ENCODE measurements at places on chromosomes 5 and 9.

GRCh38 chr5:136205061-136205702 lies 12.2 kb upstream of the SMIM32 start:
- DNase-seq, result no peak

DNA sequence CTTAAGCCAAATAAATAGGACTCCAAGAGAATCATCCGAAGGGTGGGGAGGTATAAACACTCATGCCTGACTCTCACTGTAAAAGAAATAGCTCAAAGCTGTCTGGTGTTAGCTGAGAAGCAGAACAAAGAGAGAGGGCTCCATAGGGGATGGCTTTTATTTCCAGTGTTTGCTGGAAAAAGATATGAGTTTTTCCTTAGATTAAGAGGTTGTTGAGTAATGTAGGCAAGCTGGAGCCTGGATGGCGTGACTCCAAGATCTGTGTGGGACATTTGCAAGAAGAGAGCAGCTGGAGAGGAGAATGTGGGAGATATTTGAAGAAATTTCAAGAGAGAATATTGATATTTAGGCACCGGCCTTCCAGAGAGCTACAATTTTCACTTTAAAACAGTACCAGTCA lies 793.7 kb upstream of the RGMB start:
- no peak for DNase-seq

DNA sequence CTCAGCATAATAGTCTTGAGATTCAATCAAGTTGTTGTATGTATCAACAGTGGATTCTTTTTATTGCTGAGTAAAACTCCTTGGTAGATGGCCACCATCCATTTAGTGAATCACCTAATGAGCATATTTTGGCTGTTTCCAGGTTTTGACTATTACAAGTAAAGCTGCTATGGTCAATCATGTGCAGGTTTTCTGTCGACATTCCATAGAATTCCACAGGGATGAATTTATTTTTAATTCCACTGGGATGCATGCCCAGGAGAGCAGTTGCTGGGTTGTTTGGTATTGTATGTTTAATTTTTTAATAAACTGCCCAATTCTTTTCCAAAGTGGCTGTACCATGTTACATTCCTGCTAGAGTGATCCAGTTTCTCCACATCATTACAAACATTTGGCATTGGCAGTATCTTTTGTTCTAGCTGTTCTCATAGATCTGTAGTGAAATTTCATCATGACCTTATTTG lies 10.5 kb upstream of the S1PR3 start:
- no peak for DNase-seq

GRCh38 chr5:34002629-34003328 lies 5.1 kb downstream of the AMACR start:
- no peak for DNase-seq

- peak; percentile 2 for DNase-seq
Observed at GRCh38 chr5:174234388-174234787, 188.9 kb downstream of the NSG2 start.

DNA sequence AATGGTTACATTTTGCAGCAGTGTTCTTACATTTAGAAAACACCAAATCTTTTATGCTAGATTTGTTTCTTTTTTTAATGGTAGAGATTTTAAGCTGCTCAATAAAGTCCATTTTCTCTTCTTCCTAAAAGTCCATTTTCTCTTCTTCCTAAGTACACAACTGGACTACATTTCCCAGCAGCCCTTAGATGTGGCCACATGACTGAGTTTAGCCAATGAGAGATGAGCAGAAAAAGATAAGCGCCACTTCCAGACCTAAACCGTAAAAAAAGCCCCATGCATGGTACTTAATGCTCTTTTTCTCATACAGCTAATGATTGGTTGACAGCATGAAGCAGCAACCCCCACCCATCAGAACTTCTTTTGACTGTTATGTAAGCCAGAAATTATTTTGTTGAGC lies 206.7 kb downstream of the FAM114A2 start:
- no peak for DNase-seq

DNA sequence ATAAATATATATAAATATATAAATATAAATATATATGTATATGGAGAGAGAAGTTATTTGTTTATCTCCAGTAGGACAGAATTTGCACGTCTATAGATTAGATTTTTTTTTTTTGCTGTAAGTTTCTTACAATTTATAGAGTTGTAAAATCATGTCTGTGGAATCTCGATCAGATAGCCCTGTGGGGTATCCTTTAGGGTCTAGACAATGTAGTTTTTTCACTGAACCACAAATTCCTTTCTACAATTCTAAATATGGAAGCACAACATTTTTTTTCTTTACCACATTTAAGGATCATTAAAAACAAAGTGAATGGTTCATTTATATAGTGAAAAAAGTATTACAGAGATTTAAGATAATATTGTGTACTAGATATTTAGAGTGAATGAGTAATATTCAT lies 384.2 kb upstream of the ZNF608 start:
- no peak for DNase-seq

GRCh38 chr5:126846744-126847455 lies 70.0 kb downstream of the LMNB1 start:
- DNase-seq, result no peak

DNA sequence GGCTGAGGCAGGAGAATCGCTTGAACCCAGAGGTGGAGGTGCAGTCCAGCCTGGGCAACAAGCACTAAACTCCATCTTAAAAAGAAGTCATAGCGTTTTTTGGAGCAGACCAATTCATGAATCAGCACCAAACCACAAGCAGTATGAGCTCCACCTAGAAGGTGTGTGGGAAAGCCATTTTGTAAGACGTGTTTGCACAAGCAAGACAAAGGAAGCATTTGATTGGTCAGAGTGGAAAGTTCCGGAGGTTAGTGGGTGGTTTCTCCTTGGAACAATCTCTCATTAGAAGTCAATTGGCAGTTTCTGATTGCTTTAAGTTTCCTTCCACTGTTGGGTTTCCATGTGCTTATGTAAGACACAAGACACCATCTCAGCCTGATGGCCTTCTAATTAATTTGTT lies 5.0 kb downstream of the SRD5A1 start:
- DNase-seq, result peak; percentile 20

DNA sequence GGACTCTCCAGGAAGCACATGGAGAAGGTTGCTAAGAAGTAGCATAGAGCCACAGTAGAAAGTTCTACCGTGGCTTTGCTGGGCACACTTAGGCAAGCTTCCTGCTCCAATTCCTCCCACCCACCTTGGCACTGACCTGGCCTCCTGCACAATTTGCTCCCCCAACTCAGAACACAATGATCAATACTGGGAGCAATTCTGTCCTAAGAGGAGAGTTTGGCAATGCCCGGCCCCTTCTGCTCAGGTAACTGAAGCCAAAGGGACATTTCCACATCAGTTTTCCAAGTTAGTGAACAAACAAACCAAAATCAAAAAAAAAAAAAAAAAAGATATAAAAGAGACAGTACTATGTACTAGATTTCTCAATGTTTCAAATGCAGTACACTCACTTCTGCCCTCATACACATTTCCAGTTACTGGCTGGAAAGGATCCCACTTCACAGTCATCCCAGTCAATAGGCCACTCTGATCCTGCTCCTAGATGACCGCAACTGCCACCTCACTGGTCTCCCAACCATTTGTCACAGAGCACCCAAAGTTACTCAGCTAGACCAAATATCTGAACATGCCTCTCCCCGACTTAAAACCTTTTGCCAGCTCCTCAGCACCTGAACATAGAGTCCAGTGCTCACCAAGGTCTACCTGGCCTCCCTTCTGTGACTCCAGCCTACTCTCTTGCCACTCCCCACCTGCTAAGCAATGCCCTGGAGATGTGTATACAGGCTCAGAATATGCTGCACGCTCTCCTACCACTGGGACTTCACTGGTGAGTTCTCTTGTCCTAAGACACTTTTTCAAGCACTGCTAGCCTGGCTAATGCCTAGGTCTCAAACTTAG lies 21.3 kb downstream of the ABCA1 start:
- peak; percentile 65 for DNase-seq

GRCh38 chr9:117491491-117491890 lies 76.6 kb upstream of the ASTN2 start:
- no peak for DNase-seq

DNA sequence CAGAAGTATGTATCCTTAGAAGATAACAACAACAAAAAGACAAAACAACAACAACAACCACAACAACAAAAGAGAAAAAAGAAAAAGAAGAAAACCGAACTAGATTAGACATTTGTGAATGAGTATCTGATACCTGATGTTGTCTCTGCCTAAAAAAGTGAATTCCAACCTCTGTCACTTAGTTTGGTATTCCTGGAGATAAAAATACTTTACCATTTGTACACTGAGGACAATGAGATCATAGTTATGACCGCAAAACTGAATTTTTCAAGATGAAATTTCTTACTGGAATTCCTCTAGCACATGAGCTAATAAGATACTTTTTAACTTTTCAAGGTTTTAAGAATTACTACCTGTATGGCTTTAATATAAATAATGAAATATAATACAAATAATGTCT lies 54.5 kb downstream of the ALDH1A1 start:
- no peak for DNase-seq

DNA sequence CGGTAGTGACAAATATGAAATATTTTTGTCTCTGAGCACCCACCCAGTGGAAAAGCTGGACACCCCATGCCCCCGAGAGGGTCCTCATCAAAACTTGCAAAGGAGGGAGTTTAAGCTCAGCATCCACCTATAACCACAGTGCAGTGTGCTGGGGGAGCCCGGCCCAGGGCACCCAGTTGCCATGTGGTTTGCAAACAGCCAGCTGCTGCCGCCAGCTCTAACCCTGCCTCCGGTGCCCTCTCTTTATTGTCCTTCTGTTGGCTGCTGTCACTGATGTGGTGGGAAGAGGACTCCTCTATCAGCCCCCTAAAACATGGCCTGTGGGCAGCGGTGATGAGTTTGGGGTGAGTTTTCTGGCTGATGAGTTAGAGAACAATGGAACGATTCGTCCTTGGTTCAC lies 160.9 kb upstream of the MVB12B start:
- no peak for DNase-seq

DNA sequence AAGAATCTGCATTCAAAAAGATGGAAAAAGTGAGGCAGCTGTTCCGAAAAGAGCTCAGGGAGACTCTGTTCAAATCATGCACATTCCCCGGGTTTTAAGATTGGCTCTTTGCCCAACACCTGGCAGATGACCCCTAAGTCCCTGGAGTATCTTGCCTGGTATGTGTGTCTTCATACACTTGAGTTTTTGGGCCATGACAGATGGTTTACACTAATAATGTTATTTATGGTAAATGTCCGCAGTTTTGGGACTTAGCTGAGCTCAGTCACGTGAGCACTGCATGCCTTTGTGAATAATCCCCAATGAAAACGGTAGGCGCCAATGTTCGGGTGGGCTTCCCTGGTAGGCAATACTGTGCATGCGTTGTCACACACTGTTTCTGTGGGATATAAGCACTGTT lies 316.1 kb downstream of the PRDM9 start:
- DNase-seq, result no peak

DNA sequence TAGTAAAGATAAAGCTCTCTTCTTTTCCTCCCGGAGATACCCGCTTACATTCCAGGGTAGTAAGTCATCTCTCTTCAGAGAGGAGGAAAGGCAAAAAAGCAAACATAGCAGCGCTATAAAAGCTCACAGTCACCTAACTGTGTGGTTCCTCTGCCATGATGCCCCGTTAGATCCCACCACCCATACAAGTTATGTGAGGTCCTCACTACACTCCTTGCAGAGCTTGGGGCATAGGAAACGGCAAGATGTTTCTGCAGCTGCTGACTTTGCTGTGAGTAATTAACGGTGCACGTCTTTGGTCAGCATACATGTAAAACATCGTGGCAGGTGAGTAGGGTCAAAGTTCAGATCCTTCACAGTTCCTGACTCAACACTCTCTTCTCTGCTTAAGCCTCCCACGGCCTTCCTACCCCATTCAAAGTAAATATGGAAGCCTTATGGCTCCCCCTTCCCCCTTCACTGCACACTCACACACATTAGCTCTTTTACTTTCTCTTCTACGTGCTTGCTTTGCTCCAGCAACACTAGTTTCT lies 218.9 kb downstream of the DIRAS2 start:
- no peak for DNase-seq
